Cortex of kidney (tissue), 1 donor: ENCODE measurements at places on chromosomes 1 and 21.

DNA sequence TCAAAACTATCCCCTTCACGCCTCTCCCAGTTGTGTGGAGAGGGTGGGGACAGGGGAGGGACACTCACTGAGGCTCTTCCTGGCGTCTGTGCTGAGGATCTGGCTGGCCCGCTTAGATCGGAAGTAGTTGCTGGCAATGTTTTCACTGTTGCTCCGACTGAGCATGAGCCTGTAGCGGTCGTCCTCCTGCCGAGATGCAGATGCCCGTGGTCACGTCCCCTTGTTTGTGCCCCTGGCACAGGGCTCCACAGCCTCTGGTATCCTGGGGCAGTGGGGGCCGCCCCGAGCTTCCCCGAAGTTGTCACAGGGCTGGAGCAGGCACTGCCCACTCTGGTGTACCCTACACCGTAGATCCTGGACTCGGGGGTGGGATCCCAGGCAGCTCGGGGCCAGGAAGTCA, 5.0 kb upstream of the DDOST start:
- no peak for DNase-seq

DNA sequence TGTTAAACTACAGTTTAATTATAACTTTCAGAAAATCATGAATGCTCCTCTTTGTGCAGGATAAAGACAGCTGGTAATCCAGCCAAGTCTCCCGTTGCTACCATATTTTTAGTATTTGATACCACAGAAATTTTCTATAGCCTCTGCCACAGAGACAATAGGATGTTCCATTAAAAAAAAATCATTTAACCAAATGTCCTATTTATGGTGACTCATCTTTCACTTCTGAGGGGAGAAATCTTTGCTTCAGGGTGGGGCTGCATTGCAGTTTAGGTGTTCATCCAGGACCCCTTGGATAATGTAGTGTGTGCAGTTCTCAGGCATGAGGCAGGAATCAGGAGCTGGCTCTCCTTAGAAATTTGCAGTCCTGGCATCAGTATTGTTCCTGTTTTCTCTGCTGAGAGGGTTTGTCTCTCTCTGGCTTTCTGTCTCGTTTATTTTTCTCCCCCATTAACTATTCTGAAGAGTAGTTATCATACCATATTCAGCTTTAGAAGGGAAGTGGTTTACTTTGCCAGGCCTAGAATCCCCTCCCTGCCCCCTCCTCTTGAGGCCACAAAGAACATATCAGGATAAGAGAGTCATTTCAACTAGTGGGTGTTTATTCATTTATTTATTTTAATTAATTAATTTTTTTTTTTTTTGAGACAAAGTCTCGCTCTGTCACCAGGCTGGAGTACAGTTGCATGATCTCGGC, 3.1 kb downstream of the PRUNE1 start:
- no peak for DNase-seq

GRCh38 chr1:52928015-52928404, 934 bp downstream of the SCP2 start:
- no peak for DNase-seq

DNA sequence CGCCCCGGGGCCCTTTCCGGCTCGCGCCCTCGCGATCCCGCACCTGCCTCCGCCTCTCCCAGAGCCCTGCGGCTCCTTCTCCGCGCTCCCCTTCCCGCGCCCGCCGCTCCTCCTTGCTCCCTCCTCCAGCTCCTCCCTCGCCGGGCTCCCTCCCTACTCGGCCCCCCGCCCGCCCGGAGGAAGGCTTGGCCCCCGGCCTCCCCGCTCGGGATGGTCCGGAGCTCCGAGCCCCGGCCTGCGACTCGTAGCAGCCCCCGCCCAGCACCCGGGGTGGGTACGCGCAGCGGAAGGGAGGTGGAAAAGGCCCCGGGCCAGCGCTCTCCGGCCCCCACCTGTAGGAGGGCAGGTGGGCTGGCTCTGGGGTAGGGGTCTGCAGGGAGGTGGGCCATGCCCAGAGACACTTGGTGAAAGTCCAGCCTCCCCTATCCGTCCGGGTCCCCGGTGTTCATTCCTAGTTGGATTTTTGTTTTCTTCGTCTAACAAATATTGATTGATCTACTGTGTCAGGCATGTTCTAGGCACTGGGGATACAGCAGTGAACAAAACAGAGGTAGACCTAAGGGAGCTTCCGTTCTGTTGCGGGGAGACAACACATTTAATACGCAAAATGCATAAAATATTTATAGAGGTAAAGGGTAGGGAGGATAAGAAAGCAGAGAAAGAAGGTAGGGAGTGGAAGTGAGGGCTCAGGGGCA, at the start of gene HTR1D:
HTR1D (minus strand) TSS at position 82 of the 695 bp plus-strand sequence. CDS start 23,283 bp downstream, outside the sequence.
- no peak for DNase-seq

DNA sequence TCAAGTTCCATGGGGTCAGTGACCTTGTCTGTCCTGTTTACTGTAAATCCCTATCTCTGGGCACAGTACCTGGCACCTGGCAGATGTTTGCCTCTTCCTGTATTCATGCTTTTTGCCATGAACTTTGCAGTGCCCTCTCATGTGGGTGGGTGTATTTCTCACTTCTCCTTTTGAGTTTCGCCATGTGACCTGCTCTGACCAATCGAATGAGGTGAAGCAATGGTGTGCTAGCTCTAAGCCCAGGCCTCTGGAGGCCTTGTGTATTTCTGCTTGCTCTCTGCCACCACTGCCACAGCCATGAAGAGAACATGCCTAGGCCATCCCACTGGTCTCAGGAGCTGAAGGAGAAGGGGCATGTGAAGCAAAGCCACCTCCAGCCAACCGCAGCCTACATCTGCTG, 185.5 kb upstream of the ZC3H12A start:
- no peak for DNase-seq

DNA sequence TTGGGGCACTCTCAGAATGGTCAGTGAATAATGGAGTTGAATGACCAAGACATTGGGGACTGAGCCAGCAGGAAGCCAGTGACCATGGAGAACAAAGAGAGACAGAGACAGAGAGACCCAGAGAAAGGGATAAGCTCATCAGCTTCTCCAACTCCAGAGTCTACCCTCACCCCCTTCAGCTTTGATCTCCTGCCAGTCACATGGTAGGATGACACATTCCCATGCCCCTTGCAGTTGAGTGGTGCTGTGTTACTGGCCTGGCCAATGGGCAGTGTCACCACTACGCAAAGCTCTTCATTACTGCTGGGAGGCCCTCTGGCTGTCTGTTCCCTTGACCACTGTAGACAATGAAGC, 643.5 kb downstream of the AJAP1 start:
- DNase-seq: no peak

DNA sequence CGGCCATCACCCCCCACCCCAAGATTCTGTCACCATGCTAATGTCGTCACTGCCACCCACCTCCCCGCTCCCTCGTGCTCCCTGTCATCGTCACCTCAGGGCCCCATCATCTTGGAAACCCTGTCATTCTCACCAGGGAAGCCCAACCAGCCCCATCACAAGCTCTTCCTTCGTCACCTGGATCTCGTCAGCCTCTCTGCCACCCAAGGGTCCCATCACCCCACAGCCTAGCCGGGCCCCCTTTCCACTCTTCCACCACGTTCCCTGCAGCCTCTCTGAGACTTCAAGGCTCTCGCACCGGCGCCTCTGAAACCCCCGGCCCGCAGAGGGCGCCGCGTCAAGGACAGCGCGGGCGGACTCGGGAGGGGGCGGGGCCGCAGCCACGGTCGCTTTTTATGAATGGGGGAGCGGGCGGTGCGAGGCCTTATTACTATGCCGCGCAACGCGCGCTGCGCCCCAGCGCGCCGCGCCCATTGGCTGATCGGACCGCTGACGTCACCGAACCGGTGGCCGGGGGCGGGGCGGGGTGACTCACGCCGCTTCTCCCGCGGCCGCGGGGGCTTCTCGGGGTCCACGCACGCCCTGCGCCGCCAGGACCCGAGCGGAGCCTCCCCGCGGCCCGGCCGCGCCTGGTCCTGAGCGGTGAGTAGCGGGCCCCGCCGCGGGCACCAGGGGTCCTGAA, at the start of gene GPR3:
GPR3 (plus strand) TSS at position 527 of the 682 bp plus-strand sequence. CDS start 1,177 bp downstream, outside the sequence.
- no peak for DNase-seq

GRCh38 chr1:167418391-167418790, 99.9 kb downstream of the CD247 start:
- DNase-seq: no peak

- DNase-seq: no peak
Measured at GRCh38 chr1:245604979-245605378, 450.2 kb downstream of the KIF26B start.

DNA sequence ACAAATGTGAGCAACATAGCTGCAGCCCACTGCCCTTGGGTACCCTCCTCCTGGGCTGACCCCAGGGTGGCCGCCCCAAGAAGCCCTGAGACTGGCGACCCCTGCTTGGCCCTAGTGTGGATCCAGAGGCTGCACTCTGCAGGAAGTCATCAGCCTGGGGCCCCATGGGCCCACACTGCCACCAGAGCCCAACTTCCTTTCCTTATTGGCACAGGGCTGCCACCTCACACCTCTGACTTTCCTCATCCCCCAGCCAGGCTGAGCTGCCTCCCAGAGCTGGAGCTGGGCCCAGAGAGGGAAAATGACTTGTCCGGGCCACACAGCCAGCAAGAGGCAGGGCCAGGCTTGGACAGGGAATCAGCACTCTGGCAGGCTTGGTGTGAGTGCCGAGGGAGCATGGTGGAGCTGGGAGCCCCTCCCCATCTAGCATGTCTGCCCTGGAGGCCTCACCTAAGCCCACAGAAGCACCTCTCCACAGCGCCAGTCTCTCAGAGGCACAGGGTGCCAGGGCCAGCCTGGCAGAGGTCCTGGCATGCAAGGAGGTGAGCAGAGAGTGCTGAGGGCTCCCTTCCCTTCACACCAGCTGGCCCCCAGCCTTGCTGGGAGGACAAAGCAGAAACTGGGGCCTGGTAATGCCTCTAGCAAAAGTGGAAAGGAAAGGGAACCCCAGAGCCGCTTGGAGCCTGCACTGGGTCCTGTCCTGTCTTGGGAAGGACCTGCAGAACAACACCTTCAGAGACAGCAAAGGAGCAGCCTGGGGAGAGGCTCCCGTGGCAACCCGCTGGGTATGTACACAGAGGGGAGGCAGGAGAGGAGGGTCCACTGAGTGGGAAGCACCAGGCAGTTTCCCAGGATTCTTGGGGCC, 3.2 kb downstream of the RAP1GAP start:
- no peak for DNase-seq

DNA sequence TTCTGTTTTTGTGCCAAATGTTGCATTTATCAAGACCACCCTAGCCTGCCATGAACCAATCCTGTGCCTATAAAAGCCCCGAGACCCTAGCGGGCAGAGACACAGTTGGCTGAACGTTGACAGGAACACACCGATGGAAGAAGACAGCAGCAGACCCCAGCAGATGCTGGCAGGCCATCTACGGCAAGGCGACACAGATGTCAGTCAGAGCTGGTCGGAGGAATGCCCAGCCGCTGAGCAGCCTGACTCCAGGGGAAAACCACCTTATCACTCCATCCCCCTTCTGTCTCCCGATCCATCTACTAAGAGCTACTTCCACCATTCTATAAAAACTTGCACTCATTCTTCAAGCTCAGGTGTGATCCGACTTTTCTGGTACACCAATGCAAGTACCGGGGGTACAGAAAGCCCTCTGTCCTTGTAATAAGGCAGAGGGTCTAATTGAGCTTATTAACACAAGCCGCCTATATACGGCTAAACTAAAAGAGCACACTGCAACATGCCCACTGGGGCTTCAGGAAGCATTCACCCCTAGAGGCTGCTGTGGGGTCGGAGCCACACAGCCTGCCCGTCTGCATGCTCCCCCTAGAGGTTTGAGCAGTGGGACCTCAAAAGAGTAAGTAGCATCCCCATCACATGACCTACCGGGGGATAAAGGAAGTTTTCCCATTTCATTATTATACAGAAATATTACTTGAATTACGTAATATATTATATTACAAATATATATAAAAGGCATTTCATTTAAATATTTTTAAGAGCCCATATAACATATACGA, 1156.3 kb upstream of the B3GALT2 start:
- DNase-seq: no peak

- no peak for DNase-seq
Measured at GRCh38 chr21:22019766-22020165, 1021.6 kb downstream of the NCAM2 start.

- DNase-seq: peak; percentile 12
Measured at GRCh38 chr1:85048296-85049064, at the start of gene MCOLN3. Gene MCOLN3 (minus strand): TSS chr1:85048500. CDS start chr1:85045360, 3,140 bp downstream.

- no peak for DNase-seq
Measured at GRCh38 chr1:76833856-76834255, 33.4 kb upstream of the ST6GALNAC5 start.

- no peak for DNase-seq
Measured at GRCh38 chr1:209080170-209080781, 503.2 kb upstream of the CAMK1G start.

DNA sequence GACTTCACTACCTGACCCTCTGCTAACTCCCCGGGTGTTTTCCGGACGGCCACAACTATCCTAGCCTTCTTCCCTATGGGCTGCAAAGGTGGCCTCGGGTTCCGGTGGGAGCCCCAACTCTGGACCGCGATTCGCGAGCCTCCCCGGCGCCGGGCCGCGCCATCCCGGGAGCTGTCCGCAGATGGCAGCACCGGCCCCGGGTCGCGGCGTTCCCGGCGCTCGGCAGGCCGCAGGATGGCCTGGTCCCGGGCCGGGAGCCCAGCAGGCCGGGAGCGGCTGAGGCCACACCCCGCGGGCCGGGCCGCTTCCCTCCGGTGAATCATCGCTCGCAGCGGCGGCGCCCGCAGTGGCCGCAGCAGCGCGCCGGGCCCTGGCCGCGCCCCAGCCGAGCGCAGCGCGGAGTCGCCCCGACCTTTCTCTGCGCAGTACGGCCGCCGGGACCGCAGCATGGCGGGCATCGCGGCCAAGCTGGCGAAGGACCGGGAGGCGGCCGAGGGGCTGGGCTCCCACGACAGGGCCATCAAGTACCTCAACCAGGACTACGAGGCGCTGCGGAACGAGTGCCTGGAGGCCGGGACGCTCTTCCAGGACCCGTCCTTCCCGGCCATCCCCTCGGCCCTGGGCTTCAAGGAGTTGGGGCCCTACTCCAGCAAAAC, at the start of gene CAPN2:
CAPN2 (plus strand) TSS at position 346 of the 656 bp plus-strand sequence; CDS start at position 448, 102 bp downstream.
- no peak for DNase-seq

DNA sequence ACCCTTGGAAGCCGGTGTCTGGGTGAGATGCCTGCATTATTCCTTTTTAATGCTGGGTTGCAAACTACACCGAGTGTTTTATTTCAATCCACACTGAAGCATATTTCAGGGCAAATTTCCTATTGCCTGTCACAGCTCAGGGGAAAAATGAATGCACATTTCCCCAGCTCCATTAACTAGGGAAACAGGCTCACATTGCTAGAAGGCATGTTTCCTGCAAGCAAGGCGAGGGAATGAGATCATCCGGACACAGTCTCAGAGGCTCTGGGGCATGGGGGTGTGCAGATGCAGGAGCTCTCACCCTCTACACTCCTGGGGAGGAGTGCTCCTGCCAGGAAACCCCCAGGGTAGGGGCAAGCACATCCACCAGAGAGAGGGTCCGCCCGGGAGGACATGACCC, 24.6 kb downstream of the SYT2 start:
- DNase-seq: no peak

DNA sequence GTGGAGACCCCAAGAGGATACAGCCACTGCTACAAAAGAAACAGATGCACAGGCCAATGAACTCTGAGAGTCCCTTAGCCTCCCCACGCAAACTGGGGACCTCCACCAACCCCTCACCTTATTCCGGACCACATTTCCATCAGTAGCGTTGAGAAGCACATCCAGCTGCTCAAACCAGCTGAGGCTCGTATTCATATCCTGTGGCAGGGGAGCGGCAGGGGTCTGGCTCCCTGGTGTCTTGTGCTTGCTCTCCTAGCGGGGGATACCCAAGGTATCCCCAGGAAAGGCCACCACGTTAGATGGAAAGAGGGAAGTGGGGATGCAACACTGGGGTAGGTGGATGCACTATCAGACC, 481 bp downstream of the CCDC163 start:
- DNase-seq: no peak

- DNase-seq: no peak
Measured at GRCh38 chr1:65480684-65481405, 60.4 kb downstream of the LEPR start.

- DNase-seq: no peak
Measured at GRCh38 chr21:33470701-33471100, 9.1 kb downstream of the TMEM50B start.

- DNase-seq: no peak
Measured at GRCh38 chr1:205211839-205212536, 486 bp upstream of the DSTYK start.
